ENCODE measurements at places on chromosomes 11 and 22.

DNA sequence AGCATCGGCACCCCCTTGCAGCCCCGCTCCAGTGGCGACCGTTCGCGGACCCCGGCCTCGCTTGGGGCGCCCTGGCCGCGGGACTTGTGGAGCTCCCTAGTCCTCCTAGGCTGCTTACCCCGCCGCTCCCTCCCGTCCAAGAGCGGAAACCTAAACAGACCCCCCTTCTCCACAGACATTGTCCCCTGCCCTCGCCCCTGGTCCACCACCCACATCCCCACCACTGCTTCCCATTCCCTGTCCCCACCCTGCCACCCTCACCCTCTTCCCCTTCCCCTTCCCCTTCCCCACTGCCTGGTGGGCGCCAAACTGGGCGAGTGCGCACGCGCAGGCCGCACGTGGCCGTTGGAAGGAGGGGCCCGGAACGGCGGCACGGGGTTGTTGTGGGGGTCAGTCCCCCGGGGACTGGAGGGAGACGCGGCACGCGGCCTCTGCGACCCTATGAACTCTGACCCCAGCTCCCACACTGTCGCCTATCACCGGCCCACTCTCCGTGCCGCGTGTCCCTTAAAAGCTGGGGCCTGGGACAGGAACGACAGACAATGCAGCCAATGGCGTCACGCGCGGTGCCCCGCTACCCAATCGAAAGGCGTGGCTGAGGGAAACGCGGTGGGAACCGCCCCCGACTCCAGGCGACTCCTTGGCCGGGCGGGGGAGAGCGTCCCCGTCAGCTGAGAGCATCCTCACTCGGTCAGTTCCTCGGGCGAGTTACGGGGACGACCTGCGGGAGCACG lies at the start of gene SNX32:
Gene SNX32, plus strand, starts transcription at position 667 of the 734 bp plus-strand sequence. CDS start 103 bp downstream, outside the sequence.
- peak; percentile 100 for DNase-seq

- DNase-seq: no peak
Measured at GRCh38 chr11:27120211-27120610, 79.6 kb downstream of the BBOX1 start.

DNA sequence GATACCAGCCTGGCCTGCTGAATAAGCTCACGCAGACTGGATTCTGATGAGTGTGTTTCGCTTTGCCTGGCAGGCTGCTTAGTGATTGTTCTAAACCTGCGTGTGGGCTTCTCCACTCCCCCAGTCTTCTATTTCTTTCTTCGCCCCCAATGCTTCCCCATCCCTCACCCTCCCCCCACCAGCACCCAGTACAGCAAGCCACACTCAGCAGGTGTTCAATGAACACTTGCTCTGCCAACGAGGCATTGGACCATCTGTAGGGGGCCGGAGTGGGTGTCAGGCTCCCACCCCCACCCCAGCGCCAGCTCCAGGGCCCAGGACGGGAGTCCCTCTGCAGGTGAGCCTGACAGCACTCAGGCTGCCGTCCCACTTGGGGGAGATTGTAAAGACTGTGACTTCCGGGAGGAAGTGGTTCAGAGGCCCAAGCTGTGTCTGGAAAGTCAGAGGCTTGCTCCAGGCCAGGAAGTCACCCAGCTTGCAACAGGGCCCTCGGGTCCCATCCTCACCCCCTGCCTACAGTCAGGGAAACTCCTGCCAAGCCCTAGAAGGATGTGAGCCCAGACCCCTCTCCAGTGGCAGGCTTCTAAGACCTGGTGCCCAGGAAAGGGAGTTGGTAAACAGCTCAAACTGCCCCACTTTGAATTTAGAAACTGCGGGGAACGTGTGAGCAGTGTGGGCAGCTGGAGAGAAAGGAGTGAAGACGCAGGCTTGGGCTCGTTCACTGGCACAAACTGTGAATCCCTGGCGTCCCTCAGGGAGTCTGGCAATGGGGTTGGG lies 66.3 kb upstream of the PRDM11 start:
- peak; percentile 38 for DNase-seq

DNA sequence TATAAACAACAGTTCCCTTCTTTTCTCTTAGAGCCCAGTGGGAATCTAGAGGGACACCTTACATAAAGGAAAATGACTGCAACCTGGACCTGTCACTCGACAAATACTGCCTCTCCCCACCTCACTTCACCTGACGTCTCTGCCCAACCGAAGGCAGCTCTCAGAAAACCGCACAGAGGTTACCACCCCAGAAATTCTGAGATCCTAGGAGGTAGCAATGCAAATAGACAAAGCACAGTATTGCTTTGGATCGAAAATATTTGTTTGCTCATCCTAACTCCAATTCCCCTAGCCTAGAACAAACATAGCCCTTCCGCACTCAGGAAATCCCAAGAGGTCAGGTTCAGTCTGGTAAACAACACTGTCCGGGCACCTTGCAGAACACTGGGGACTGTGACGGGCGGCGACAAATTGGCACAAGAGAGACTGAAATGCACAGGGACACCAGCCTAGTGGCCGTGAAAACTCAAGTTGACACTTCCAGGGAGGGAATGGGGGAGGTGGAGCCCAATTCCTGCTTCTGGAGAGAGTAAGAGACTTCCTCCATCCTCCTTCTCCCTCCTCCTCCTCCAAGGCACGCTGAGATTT lies 420 bp upstream of the TRIM44 start:
- peak; percentile 22 for DNase-seq

DNA sequence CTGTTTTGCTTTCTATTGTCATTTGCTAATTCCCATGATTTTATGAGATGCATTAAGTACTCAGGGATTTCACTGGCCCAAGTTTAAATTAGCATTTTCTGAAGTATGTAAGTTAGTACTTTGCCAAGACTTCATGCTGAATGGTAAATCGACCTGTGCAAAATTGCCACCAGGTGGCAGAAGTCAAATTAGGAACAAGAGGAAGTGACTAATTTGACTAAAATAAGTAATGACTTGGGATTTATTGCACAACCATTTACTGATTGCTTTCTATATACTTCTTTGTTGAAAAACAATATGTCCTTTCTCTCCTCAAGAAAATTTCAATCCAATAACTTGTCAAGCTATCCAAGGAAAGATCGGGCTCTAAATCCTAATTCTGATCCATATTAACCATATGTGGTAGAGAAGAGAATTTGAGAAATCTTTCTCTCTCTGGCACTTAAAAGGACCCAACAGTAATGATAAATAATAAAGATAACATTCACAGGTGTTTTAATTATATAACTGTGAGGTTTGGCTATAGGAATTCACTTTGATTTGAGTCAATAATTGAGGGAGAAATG lies 253.7 kb upstream of the CHORDC1 start:
- DNase-seq: no peak

DNA sequence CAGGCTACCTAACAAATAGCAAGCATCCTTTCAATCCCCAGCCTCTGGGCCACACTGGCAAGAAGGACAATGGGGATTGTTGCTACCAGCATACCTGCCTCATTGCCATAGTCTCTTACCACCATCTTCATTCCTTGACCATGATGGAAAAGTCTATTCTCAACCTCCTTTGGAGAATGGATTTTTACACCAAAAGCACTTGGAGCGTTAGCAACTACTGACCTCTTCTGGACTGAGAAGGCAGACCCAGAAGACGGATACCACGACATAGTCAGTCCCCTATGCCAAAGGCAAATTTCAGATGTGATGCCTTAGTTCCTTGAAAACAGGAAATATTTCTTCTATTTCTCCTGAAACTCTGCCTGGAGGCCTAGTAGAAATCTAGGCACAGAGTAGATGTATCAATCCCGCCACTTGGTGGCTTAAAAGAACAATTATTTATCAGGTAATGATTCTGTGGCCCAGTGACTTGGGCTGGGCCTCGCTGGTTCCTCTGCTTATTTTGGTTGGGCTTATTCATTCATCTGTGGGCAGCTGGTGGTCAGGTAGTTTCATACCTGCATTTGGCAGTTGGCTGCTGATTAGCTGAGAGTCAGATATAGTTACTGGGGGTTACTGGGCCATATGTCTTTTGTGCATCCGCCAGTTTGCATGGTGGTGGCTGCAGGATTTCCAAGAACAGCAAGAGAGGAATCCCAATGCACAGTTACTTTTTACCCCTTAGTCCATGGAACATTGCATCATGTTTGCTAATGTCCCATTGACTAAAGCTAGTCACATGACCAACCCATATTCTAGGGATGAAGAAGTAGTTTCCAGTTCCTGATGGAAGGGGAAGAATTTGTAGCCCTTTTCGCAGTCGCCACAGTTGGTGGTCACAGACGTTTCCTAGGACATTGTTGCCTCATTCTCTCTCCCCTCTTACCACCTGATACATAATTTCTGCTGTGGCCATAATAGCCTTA lies 75.2 kb downstream of the DHCR7 start:
- peak; percentile 65 for DNase-seq

DNA sequence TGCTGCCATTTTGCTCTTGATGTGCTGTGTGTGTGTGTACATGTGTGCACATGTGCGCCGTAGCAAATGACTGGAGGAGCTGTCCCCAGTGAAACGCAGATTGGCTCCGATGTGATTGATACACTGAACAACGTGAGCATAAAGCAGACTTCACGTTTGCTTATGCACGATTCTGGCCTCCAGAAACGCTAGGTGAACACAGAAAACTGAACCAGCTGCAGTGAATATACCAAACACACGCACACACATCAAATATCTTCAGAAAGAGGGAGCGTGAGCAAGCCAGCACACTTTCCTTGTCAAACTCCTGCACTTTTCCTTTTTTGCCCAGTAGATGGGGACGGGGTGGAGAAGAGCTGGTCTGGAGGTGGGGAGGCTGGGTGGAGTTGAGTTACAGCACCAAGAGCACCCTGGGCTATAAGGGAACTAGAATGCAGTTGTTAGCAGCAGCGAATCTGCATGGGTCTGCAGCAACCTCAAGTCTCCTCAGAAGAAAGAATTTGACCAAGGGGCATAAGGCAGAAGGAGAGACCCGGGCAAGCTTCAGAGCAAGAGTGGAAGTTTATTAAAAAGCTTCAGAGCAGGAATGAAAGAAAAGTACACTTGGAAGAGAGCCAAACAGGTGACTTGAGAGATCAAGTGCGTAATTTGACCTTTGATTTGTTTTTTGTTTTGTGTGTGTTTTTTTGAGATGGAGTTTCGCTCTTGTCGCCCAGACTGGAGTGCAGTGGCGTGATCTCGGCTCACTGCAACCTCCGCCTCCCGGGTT lies 77.8 kb upstream of the CADM1 start:
- DNase-seq: peak; percentile 72

DNA sequence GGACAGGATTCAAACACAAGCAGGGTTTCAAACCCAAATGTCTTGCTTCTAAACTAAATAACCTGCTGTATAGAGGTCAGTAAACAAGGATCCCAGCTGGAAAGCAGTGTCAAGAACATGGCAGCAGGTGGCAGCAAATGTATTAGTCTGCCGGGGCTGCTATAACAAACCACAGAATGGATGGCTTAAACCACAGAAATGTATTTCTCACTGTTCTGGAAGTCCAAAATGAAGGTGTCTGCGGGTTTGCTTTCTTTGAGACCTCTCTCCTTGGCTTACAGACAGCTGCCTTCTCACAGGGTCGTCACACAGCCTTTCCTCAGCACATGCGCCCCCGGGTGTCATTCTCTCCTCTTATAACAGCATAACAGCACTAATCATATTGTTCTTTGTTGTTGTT lies 65.1 kb upstream of the LRRC55 start:
- DNase-seq: peak; percentile 35

DNA sequence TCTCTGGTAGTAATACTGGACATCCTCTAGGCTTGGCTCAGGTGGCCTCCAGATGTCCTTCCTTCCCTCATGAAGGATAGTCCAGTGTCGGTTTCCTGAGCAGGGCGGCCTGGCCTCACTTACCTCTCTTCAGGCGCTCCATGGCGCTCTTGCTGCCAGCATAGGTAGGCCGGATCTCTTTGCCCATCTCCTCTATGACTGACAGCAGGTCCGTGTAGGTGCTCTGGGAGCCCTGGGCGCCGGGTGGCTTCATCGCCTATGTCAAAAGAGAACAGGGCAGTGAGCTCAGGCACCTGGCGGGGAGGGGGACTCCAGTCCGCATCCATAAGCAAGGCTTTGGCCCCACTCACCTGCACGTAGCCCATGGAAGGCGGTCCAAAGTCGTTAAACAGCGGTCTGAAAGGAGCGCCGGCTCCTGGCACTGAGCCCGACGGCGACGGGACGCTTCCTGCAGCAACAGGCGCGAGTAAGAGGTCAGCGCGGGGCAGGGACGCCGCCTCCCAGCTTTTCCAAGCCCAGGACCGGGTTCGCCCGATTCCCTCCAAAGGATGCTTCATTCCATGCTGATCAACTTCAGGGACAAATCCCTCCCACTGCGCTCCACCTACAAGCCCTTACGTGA lies 609 bp downstream of the CDK2AP2 start:
- peak; percentile 87 for DNase-seq
